CD4-positive, alpha-beta T cell treated with Interleukin-1 beta for 1 hour (primary cell): ENCODE measurements at places on chromosomes 6 and 20.

- DNase-seq, result no peak
These were observed 15.8 kb downstream of the RNF8 start for GRCh38 chr6:37369321-37370201.

- no peak for DNase-seq
These were observed 14.0 kb upstream of the GMPR start for GRCh38 chr6:16224409-16224808.

GRCh38 chr6:17933716-17934115 is 53.7 kb downstream of the KIF13A start:
- no peak for DNase-seq

- no peak for DNase-seq
These were observed 1.4 kb upstream of the DAAM2 start for GRCh38 chr6:39790772-39791171.

- no peak for DNase-seq
These were observed 122.9 kb downstream of the RNF144B start for GRCh38 chr6:18509871-18510643.

GRCh38 chr6:39387785-39388184 is 65.3 kb upstream of the KCNK16 start:
- DNase-seq, result no peak

DNA sequence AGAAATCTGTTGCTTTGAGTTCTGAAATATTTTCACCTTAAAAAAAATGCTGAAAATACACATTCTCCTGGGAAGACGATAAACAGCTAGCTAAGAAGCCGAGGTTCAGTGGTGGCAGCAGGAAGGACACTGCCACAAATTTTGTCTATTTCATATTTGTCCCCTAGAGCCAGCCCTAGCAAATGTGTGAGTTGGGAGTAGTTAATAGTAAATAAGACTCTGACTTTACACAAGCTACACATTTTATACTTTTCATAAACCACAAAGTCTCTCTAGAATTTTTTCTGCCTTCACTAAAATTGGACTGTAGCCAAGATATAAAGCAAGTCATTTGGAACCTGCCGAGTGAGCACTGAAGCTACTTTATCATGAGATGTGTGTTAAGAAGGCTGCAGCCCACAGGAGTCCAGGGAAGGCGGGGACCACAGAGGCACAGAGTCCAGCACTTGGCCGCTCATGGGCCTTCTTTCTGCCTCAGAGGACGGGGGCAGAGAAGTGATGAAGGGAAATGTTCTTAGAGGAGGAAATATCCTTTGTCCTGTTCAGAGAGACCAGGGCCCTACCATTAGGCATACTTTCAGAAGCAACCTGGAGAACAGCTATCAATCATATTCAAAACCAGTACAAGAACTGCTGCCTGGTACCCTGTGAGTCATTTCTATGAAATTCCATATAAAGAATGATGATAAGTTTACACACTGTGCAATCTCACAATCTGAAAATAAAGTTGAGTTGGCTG is 241.7 kb upstream of the TAB2 start:
- no peak for DNase-seq

DNA sequence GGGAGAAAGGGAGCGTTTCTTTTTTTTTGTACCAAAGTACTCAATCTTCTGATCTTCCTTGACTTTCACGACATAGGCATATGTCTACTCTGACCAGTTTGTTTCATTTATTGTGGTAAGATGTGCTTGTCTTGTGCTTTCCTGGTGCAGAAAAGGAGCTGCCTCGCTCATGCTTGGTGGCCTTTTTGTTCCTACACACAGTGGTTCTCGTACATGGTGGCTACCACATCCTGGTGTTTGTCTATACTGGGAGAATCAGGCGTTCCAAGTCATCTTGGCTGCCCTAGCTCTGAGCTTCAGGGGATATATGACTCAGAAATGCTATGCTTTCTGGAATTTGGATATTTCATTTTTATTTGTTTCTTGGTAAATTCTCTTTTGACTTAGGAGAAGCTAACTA is 31.8 kb downstream of the MYB start:
- no peak for DNase-seq

DNA sequence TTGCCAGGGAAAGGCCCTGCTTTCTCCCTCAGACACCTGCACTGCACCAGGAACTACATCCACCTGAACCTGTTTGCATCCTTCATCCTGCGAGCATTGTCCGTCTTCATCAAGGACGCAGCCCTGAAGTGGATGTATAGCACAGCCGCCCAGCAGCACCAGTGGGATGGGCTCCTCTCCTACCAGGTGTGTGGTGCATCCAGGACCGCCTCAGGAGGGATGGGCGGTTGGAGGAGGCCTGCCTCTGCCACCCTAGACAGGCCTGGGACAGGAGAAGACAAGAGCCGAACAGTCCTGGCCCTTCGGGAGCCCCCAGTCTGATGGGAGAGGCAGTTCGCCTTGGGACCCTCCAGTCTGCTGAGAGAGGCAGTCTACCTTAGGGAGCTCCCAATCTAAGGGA is 24.2 kb downstream of the GLP1R start:
- DNase-seq, result no peak

DNA sequence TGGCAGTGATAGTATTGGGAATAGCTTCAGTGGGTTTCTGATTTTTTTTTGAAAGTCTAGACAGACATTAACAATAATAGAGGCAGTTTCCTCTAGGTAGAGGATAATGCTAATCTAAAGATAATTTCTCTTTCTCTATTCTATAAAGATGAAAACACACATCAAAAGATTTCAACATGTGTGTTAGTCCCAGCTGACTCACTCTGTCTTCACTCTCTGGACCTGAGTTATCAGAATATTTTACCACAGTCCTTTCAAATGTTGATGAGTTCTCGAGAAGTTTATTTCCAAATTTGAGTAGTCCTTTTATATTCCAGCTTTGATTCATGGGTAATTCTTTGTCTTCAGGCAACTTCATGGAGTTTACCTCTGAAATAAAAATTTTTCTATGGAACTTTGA is 17.1 kb downstream of the RPRD1B start:
- no peak for DNase-seq

DNA sequence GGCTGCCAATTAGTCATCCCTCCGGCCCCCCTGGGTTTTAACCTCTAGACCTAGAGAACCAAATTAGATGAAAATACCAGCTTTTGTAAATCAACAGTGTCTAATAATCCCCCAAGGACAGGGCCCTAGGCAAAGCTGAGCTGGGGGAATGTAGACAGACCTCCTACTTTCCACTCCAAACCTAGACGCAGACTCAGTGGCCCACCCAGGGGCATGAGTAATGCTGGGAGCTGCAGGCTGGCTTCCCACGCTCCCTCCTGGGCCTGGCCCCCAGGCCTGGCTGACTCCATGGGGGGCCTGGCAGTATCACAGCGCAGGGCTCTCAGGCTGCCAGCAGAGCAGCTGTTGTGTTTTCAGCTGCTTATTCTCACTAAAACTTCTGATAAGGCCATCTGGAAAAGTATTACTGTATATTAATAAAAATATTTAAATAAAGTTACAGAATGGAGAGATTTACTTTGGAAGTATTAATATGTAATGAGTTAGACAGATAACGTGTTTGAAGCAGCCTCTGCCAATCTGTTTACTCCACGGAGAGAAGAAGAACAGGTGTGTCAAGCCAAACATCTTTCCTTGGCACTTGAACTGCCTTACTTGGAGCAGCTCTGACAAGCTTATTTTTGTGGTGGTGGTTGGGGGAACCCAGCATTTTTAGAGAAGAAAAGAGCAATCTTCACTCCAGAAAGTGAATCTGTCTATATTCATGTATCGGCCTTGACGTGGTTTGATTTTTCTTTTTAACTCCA is 144.0 kb upstream of the AGPAT4 start:
- DNase-seq, result no peak

DNA sequence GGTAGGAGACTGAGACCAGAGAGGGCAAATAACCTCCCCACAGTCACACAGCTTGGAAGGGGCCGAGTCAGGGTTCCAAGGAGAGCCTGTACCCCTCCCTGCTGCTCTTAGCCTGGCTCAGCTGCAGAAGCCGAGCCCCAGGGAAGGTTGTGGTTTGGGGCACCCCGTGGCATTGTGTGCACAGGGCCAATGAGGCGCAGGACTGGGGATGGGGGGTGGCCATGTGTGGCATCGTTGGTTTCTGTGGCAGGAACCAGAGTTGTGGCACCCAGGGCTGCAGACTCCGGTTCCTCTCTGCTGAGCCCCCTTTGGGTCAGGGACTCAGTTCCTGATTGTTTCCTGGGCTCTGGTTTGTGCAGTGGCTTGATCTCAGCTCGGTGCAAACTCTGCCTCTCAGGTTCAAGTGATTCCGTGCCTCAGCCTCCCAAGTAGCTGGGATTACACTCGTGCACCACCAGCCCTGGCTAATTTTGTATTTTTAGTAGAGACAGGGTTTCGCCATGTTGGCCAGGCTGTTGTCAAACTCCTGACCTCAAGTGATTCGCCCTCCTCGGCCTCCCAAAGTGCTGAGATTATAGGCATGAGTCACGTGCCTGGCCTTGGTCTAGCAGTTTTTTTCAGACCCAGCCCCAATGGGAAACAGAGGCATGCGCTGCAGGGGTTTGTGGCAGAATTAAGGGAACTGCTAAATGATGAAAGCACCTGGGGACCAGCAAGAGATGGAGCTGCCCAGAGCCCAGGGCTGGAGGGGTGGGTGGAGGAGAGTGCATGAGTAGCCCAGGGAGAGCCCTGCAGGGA is 221.0 kb upstream of the SULF2 start:
- peak; percentile 4 for DNase-seq

GRCh38 chr6:129894921-129895320 is 33.8 kb upstream of the TMEM244 start:
- no peak for DNase-seq

GRCh38 chr6:35786810-35787209 is 6.0 kb downstream of the CLPSL1 start:
- no peak for DNase-seq
